ENCODE measurements at places on chromosomes 13 and 19.

DNA sequence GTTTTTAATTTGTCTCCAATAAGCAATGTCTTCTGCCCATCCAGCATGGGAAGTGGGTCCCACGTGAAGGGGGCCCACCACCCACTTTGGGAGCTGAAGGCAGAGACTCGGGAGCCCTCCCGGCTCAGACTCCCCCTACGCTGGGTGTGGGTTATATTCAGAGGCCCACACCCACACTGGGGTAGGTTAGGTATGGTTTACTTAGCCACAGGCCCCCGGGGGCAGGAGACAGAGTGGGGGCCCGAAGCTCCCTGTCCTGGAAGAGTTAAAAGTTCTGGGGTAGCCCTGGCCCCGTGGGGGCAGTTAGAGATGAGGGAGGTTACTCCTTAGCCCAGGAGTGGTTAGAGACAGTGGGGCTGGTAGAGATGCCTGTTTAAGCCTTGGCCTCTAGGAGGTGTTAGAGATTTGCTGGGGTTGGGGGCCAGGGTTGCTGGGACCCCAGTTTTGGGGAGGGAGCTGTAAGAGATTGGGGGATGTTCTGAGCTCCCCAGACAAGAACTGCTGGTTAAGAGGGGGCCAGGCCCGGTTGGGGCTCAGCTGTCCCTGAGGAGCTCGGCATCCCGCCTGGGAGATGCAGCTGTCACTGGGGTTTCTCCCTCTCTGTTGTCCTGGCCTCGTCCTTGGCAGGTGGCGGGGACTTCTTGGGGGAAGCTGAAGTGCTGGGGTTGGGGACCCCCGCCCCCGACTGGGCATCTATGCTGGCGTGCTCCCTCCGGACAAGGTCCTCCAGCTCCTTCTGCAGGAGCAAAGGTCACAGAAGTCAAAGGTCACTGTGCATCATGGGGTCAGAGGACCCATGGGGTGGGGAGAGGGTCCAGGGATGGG lies 712 bp upstream of the RINL start:
- no peak for DNase-seq

DNA sequence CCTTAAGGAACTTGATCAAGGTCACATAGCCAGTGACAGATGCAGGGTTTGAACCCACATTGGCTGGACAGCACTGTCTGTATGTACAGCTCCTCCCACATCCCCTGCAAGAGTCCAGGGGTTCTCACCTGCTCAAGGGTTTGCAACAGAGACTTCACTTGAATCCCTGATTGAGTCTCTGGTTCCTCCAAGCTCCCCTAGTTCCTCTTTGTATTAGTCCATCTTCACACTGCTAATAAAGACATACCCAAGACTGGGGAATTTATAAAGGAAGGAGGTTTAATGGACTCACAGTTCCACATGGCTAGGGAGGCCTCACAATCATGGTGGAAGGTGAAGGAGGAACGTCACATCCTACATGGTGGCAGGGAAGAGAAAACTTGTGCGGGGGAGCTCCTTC lies 72.8 kb upstream of the CLDN10 start:
- DNase-seq, result no peak

DNA sequence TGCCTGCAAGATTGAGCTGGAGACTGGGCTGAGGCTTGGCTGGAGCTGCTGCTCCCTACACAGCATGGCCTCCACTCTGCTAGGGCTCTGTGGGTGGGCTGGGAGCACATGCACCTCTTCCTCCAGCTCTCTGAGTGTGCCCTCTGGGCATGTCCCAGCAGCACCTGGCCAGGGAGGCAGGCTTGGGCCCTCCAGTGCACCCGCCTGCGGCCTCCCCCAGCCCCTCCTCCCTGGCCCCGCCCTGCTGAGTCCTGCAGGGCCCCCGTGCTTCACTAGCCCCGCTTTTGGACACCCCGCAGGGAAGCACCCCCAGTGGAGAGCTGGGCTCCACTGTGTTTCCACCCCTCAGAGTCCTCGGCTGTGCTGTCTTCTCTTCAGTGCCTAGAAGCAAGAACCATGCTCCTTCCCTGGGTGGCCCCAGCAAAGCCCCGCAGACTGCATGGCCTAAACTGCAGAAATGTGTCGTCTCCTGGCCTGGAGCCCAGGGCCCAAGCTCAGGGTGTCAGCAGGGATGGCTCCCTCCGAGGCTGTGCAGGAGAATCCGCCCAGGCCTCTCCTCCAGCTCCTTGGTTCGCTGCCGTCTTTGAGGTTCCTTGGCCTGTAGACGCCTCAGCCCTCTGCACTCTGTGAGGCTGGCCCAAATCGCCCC lies 5.0 kb upstream of the TEX29 start:
- no peak for DNase-seq

DNA sequence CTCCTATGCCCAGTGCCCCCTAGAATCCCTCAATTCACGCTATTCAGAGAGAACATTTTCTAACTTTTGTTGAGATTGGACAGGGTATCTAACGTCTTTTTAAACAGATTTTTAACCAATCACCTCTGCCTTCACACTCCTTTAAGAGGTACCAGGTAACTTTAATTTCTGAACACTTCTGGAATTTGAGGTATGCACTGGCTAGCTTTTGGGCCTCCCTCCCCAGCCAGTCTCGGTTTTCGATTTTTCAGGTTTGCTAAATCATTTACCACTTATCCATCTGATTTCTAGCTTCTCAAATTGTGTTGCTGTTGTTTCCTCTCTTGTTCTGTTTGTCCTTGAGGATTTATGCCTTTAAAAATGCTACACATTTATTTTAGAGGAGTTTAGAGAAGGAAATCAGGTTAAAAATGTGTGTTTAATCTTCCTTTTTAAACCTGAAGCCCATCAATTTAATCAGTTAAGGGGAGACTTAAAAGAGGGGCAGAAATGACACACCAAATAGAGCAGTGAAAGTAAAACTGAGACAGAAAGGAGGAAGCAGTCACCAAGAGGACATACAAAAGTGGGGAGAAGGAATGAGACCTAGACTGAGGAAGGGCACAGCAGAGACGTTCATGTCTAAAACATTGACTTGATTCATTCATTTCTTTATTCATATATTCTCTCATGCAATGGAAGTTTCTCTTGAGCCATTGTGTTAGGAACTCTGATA lies 139.6 kb upstream of the HTR2A start:
- DNase-seq, result no peak

DNA sequence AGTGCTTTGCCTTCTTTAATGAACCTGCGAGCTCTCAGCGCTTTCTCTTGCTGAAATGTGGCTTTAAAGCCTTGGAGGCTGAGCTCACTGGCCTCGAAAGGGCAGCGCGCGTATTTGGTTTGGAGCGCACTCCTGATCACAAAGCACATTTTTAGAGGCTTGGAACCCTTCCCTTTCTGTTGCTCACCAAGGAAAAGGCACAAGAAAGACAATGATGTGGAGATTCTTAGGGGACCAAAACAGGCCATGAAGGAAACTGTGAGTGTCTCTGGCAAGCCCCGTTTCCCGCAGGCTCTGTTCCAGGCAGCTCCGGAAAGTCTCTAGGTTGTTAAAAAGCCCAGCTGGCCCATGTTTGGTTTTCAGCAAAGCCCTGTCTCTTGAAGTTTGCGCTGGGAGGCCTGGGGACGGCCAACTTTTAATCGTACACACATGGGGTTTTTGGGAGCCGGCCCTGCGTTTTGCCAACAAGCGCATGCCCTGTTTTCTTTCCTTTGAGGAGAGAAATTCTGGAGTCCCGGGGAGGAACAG lies 9.4 kb upstream of the SPC24 start:
- DNase-seq, result no peak

- DNase-seq, result peak; percentile 25
These were observed at the start of gene CCNE1 for GRCh38 chr19:29811125-29812079. Gene CCNE1, plus strand, starts transcription at chr19:29811991. Its CDS starts 565 bp downstream, at chr19:29812556.
